ENCODE measurements at places on chromosomes 3 and 15.

DNA sequence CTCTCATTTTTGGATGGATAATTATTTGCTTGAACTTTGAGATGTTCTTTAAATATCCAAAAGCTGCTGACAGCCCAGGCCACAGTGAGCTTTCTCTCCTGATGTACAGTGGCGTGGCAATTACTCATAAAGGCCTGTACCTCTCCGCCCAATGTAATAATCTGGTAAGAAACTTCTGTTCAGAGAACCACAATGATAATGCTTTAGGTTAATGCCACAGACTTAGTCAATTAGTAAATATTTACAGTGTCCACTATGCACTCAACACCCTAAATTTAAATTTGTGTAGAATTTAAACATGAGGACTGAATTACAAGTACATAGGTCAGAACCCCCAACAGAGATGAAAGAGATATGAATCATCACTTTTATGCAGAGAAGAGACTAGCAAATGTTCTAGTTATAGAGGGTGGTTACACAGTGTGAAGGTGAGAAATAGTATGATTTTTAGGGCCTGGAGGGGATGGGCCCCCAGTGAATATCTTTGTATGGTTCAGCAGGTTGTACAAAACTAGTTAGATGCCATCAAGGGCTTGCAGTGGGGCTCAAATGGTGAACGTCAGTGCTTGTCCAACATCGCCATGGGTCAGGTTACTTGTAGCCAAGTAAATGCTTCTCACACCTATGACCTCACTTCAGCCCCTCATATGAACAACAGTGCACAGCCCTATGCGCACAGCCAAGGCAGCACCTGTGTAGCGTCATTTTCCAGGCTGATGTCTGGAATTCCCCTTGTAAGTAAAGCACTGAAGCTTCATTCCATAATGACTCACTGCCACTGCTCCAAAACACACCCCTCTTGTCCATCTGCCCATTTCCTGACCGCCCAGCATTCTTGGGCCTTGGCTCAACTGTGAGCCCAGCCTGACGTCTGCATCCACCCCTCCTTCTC, 13.3 kb downstream of the ABHD2 start:
- no peak for DNase-seq

- DNase-seq = peak; percentile 44
Measured at GRCh38 chr15:83106994-83107840, at the start of gene TM6SF1. Gene TM6SF1, plus strand, starts transcription at chr15:83107645. Its CDS starts 36 bp downstream, at chr15:83107681.

DNA sequence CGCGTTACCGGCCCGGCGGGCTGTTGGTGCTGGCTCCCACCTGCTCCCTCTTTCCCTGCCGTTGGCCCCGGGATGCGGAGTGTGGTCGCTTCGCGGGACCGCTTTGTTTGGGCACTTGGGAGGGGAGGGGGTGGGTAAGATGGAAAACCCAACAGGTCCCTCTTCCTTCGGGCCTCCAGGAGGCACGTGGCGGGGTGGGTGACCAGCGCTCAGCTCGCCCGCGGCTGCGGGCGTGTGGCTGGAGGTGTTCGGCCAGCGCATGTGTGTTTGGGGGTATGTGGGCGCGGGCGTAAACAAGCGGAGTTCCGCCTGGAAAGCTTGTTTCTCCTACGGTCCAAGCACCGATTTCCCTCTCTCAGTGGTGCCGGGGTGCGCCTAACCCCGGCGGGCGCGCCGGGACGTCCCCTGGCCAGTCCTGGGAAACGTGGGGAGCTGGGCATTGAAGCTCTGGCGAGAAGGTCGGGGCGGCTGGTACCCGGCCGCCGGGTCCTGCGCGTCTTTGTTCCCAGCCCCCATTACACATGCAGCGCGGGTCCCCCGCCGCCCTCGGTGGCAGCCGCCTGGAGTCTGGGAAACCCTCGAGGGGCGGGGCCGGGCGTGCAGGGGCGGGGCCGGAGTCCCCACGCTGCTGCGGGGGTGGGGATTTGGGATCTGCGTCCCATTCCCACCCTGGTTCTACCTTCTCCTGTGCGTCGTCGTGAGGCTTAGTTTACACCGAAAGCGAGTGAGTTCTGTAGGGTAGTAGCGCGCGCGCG, 1.4 kb downstream of the ACVR2B start:
- DNase-seq = peak; percentile 76

GRCh38 chr3:8743021-8743601, 9.5 kb downstream of the CAV3 start:
- no peak for DNase-seq

GRCh38 chr3:106631373-106632108, 745.7 kb upstream of the CCDC54 start:
- DNase-seq = no peak

DNA sequence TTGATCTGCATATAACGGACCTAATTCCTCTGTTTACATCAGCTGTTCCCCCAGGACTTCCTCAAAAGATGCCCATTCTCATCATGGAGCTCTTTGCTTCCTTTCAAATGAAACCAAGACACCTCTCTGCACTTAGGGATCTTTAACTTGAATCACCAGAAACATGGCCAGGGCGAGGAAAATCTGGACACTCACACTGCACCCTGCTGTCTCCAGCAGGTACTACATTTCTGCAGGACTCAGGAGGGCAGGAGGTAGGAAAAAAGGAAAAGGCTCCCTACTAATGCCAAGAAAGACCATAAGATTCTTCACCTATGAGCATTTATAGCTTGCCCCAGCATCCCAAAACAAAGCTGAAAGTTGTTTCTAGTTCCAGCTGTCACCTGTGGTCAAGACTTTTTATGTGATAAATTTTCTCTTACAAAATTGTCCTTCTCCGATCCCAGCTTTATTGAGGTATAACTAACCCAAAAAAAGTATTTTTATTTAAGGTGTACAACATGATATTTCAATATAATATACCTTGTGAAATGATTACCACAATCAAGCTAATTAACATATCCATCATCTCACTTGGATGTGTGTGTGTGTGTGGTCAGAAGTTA, 87.3 kb upstream of the C15orf61 start:
- peak; percentile 3 for DNase-seq

DNA sequence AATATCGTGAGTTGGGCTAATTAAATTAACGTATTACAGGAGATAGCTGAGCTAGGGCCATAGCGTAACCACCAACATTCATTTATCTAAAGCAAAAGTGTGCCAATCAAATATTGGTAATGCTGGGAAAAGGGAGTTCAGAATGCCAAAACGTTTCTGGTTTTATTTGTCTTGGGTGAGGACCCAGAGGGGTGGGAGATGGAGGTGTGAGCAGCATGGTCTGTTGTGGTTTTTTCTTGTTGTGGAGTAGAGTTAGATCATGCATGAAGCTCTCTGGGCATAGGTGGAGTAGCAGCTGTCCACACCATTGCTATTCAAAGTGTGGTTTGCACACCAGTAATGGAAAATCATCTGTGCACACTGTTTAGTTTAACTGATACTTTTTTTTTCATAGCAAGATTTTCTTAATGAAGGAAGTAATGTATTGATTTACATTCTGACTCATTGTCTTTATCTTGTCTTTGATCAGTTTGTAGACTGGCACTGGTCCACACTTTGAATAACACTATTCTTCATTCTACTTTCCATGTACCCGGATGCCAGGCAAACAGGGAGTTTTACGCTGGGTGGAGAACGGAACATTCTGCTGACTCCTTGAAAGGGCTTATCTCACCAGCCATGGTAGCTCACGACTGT, 50.8 kb upstream of the CRTC3 start:
- DNase-seq = no peak

- no peak for DNase-seq
Measured at GRCh38 chr3:26245236-26245635, 377.3 kb upstream of the LRRC3B start.

DNA sequence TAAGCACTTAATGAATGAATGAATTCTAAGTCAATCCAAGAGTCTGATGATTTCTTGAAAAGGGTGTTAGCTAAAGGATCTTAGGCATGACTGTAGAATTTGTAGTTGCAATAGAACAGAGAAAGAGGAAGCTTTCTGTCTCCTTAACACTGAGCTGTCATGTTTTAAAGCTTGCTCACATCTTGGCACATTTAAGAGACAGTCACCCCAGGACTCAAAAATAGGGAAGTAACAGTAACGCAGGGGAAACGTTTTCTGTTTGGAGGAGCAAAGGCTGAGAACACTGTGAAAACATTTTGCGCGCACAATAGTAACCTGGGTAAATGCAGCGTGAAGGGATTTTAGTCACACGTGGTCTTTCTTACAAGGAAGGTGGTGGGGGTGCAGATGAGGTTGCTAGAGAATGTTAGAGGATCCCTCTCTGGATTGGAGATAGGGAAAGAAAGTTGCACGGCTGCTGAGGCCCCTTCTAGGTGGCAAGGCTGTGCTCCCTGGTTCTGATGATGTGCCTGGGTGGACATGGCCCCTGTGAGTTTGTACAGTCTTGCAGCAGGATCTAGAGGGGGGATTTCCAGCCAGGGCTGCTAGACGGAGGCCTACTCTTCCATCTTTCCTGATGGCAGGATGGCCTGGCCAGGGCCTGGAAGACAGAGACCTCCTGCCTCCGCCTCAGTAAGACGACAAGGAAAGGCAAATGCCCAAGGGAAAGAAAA, 12.0 kb downstream of the STARD5 start:
- DNase-seq = no peak

GRCh38 chr15:38810686-38811085, 246.1 kb upstream of the RASGRP1 start:
- no peak for DNase-seq

GRCh38 chr3:137511655-137512054, 252.5 kb upstream of the SOX14 start:
- no peak for DNase-seq

GRCh38 chr3:114194750-114195149, 15.9 kb upstream of the DRD3 start:
- DNase-seq = no peak

GRCh38 chr3:181717549-181718171, 5.9 kb downstream of the SOX2 start:
- no peak for DNase-seq

DNA sequence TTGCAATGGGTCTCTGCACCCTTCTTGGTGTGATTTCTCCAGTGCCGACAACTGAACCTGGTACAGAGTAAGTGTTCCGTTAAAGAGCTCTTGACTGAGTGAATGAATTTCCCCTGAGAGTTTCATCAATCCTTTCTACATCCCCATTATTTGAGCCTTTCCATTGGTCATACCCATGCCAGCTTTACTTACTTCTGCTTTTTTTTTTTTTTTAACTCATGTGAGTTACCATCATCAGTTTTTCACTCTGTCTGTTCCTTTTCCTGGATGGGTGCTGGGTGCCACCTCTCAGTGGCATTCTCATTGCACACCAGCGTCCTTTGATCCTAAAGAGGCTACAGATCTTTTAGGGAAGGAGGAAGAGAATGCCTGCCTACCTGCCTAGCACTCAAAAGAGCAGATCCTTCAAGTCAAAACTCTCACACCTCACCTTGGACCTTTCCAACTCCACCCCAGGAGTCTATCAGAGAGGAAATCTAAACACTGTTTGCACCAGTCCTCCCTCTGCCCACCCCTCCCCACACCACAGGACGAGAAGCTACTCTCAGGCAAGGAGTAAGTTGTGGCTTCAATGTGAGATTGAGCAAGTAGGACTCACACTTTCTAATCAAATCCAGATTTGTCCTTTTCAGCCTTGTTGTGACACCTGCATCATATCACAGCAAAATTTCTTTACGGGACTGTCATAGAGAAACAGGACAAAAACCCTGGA, 13.1 kb upstream of the USP3 start:
- no peak for DNase-seq

- no peak for DNase-seq
Measured at GRCh38 chr15:85350395-85350794, 30.0 kb upstream of the AKAP13 start.

DNA sequence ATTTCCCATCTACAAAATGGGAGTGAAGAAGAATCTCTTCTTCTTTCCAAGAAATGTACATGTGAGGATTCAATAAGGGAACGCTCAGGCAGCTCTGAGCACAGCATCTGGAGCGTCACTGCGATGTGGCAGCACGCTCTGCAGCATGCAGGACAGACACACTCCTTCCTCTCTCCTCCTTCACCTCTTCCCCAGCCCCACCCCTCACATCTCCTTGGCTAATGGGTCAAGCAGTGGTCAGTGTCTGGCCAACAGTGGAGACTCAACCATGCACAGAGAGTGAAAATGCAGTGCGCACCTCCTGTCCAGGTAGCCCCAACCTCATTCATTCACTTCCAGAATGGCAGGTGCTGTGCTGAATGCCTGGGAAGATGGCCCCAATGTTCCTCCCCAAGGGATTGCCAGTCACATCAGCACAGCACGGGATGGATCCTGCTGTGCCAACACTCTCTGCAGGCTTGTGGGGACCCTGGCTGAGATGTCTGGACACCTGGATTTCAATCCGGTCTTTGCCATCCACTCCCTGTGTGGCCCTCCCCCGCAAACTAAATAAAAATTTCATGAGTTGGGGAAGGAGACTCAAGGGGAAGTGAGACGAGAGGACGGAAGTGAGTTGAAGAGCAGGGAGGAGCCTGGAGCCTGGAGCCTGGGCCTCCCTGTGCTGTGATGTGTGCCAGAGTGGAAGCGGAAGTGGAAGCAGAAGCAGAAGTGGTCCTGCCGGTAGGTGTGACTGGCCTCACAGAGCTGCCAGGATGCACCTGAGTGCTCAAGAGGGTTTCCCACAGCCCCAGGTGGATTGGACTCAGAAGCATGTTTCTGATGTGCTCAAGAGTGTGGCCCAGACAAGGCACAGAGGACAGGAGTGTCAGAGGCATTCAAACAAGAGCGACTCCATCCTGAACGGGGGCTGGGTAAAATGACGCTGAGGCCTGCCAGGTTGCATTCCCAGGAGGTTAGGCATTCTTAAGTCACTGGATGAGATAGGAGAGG, 163.9 kb downstream of the SMAD6 start:
- no peak for DNase-seq

DNA sequence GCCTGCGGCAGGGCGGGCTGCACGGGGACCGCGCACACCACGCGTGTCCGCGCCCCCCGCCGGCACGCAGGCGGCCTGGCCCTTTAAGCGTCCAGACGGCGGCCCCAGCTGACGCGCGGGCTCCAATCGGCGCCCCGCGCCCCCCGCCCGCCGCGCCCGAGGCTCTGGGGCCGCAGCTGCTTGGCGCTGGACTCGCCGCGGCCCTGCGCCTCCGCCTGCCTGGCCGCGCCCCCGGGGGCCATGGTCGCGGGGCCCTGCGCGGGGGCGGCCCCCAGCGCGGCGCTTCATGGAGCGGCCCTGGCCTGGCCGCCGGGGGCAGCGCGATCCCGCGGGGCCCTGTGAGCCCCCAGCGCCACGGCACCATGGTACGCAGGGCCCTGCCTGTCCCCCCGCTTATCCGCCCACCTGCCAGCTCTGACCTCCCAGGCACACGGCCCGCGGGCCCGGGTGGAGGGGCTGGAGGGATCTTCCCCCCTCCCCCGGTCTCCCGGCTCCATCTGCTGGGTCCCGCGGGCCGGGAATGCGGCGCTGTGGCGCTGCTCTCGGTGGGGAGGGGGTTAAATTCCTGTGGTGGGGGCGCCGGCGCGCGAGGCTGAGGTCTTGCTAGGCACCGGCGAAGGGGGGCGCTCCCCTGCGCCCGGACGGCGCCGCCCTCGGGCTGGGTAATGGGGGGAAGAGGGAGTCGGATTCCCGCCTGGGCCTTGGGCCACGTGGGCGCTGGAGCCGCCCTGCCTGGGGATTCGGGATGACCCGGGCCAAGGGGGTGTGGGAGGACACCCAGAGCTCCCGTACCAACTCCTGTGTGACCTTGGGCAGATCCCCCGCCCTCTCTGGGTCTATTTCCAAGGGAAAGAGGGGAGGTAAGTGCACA, 1.1 kb downstream of the ZBTB47 start:
- peak; percentile 96 for DNase-seq

All from frontal cortex (tissue), 4 donors.